ENCODE measurements at places on chromosomes 4 and X.

- H3K27me3 ChIP-seq: no peaks in the 10 kb centered on the region
- H3K36me3 ChIP-seq: no peaks in the 10 kb centered on the region
- H3K4me3 ChIP-seq: no peak overlapping the region
- no peaks in the 10 kb centered on the region for H3K4me1 ChIP-seq
- DNase-seq: no peak
- H3K27ac ChIP-seq: no peak overlapping the region
Observed at GRCh38 chrX:802846-803245, 172.3 kb downstream of the SHOX start.

DNA sequence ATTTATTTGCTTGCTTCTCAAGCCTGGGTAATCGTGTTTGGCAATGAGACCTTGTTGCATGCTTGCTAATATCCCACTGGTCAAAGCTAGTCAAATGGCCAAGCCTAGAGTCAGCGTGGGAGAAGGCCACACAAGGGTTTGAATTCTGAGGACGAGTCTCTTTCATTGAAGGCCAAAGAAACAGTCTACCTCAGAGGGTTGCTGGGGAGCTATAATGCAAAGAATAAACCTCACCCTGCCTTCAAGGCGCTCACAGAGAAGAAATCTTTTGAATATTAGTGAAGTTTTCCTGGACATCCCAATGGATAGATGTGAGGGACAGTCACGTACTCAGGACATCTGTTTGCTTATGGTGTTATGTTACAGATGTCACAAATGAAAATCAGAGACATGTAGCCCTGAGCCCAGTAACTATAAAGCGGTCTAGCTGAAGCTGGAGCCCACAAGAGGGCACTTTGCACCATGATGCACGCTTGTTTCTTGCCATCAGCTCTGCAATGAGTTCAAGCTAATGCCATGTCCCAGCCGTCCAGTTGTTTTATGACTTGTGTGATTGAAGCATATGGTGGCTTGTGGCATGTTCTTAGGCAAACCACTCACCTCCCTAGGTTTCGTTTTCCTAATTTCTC, 1.1 kb upstream of the TLR3 start:
- no peaks in the 10 kb centered on the region for H3K36me3 ChIP-seq
- peak; percentile 71 for DNase-seq
- no peaks in the 10 kb centered on the region for H3K27me3 ChIP-seq
- H3K4me1 ChIP-seq: no peaks in the 10 kb centered on the region
- H3K27ac ChIP-seq: peak overlapping the region; percentile 81

DNA sequence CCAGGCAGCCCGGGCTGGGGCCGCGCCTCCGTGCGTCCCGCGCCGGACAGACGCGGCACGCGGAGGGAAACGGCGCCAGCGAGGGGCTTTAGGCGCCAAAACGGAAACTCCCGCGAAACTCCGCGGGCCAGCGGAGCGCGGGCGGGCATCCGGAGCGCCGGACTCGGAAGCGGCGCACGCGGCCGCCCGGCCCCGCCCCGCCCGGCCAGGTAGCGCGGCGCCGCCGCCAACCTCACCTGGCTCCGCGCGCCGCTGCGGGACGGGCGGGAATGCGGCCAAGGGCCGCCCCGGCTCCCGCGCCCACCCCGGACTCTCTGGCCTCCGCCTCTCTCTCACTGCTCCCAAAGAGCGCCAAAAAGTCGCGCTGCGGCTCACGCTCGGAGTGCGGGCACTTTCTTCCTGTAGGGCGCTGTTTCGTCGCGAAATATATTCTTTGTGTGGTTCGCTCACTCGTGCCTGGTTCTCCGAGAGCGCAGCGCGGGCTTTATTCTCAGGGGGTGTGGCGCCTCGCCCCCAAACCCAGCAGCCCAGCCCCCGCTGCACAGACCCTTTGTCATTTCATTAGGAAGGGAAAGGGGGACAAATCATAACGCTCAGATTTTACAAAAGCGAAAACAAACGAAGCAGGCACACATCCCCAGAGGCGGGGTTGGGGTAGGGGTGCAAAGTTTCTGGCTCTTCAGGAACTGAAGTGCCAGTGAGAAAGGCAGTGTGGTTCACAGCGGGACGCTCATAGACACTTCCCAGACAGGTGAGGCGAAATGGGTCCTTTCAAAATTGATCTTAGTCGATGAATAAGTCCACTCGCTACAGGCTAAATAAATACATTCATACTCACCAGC, 961 bp upstream of the MBNL3 start:
- peak; percentile 51 for DNase-seq

DNA sequence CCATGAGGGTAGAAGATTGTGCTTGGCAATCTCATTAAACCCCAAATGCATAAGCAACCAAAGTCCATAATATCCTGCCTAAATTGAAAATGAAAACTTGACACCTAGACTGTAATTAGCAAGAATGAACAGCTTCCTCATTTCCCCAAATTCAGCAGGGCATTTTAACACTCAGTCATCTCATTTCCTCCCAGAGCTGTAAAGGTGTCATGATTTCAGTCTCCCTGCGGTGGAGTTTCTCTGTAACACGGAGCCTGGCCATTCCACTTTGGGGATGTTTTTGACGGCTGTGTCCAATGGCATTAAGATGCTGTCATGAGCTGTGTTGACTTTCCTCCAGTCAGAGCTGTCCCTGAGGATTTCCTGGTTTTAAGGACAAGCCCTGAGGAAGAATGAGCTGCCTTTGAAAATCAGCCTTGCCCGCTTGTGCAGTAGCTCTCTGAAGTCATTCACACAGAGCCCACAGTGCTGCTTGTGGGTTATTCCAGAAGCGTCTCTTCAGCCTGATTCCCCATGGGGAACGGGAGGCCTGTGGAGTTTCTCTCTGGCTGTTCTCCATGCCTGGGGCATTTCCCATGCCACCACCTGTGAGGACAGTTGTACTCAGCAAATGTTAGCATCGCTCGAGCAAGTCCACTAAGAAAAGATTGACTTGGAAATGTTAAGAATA, 187.0 kb downstream of the MID1 start:
- DNase-seq: no peak
- no peak overlapping the region for H3K4me3 ChIP-seq
- H3K27ac ChIP-seq: no peak overlapping the region

DNA sequence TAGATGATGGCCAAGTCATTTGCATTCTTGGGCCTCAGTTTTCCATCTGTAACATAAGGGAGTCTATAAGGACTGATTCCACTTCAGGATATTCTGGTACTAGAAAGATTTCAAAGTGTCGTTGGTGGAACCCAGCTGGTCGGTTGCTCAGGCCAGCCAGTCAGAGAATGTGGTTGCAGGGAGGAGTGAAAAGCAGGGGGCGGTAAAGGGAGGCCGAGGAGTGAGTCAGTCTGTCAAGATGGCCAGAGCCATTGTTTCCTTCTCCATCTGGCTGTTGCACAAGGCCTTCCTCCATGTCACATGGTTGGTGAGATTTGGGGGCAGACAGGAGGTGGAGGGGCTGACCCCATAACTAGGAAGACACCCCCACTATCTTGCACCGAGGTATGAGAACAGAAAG, 38.2 kb downstream of the STARD8 start:
- H3K4me1 ChIP-seq: peaks cover 24% of the 10 kb centered on the region
- no peaks in the 10 kb centered on the region for H3K36me3 ChIP-seq
- peak overlapping the region; percentile 53 for H3K4me3 ChIP-seq
- DNase-seq: no peak
- H3K27me3 ChIP-seq: no peaks in the 10 kb centered on the region
- H3K27ac ChIP-seq: peak overlapping the region; percentile 78

GRCh38 chr4:41327770-41328169, 71.0 kb downstream of the UCHL1 start:
- H3K4me1 ChIP-seq: peaks cover 6% of the 10 kb centered on the region
- H3K27me3 ChIP-seq: no peaks in the 10 kb centered on the region
- no peak overlapping the region for H3K4me3 ChIP-seq
- no peaks in the 10 kb centered on the region for H3K36me3 ChIP-seq

GRCh38 chr4:137660211-137660610, 127.9 kb upstream of the PCDH18 start:
- H3K36me3 ChIP-seq: no peaks in the 10 kb centered on the region
- DNase-seq: no peak
- H3K27me3 ChIP-seq: no peaks in the 10 kb centered on the region
- H3K4me3 ChIP-seq: no peak overlapping the region
- peaks cover 5% of the 10 kb centered on the region for H3K4me1 ChIP-seq

DNA sequence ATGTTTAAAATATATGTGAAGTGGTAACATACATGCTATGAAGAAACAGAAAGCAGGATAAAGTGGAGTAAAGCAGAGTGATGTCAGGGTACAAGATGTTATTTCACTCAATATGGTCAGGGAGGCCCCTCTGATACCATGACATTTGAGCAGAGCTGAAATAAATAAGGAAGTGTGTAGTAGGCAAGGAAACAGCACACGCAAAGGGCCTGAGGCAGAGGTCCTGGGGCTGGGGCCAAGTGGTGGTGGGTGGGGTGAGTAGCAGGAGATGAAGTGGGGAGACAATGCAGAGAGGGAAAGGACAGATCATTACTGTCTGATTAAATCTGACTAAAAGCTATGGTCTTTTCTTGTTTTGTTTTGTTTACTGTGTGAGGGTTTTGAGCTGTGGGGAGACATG, 61.1 kb downstream of the FAM13A start:
- no peak for DNase-seq
- no peak overlapping the region for H3K27ac ChIP-seq
- H3K4me1 ChIP-seq: no peaks in the 10 kb centered on the region
- H3K36me3 ChIP-seq: no peaks in the 10 kb centered on the region

DNA sequence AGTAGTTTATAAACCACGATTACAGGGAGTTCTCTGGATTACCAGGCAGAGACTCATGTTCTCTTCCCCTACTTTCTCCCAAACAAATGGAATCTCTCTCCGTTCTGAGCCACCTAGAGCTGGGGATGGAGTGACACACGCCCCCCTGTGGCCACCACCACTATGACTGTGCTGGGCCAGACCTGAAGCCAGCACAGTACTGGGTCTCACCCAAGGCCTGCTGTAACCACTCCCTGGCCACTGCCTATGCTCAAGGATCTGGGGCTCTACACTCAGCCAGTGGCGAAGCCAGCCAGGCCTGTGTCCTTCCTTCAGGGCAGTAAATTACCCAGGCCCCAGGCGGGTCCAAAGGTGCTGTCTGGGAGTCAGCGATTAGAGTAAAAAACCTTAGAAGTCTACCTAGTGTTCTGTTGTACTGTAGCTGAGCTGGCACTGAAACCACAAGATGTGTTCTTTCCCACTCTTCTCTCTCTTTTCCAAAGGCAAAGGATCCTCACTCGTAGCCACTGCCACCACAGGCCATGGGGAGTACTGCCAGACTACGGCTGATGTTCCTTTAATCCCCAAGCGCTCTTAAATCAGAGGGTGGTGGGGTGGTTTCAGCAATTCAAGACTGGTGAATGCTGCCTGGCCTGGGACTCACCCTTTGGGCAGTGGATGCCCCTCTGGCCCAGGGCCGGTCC, 412.2 kb upstream of the ARX start:
- H3K27ac ChIP-seq: no peak overlapping the region
- H3K36me3 ChIP-seq: no peaks in the 10 kb centered on the region
- no peaks in the 10 kb centered on the region for H3K27me3 ChIP-seq
- no peaks in the 10 kb centered on the region for H3K4me1 ChIP-seq

GRCh38 chr4:185916231-185916630, 104.2 kb upstream of the SORBS2 start:
- no peaks in the 10 kb centered on the region for H3K27me3 ChIP-seq
- H3K4me3 ChIP-seq: no peak overlapping the region
- no peaks in the 10 kb centered on the region for H3K4me1 ChIP-seq
- DNase-seq: no peak
- H3K27ac ChIP-seq: no peak overlapping the region
- H3K36me3 ChIP-seq: no peaks in the 10 kb centered on the region

DNA sequence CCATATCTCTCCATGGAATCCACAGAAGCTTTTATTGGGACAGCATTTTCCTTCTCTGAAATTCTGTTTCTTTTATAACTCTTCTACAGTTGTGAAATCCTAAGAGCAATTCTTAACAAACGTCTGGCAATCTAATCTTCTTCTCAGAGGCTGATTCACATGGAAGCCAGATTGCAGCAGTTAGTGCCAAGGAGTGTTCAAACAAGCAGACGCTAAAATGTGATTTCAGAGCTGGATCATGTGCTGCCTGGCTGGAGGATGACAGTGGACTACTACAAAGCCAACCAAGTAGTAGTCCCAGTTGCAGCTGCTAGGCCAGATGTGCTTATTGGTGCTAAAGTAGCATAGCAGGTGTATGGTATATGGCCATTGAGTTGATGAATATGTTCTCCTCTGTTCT, 27.7 kb upstream of the GLRB start:
- H3K27ac ChIP-seq: no peak overlapping the region
- H3K4me1 ChIP-seq: no peaks in the 10 kb centered on the region
- H3K4me3 ChIP-seq: no peak overlapping the region
- H3K27me3 ChIP-seq: no peaks in the 10 kb centered on the region
- no peaks in the 10 kb centered on the region for H3K36me3 ChIP-seq

DNA sequence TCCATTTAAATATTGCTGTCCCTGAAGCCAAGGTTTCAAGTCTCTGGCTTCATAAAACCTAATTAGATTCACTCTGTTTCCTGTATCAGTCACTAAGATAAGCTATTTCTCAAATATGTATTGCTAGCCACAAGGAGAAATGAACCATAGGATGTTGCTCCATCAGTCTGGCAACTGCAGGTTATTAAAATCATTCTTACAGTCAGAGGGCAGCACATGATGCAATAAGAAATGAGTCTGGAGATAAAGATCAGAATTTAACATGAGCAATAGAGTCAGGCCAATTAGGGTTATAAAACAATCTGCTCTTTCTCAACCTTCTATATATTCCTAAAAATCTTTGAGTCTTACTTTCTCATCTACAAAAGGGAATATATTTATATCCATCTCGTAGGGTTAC, 7.2 kb downstream of the PRKG2 start:
- H3K27ac ChIP-seq: no peak overlapping the region
- no peaks in the 10 kb centered on the region for H3K36me3 ChIP-seq
- H3K27me3 ChIP-seq: peaks cover under 1% of the 10 kb centered on the region
- H3K4me1 ChIP-seq: no peaks in the 10 kb centered on the region
- no peak for DNase-seq

- no peaks in the 10 kb centered on the region for H3K27me3 ChIP-seq
- DNase-seq: no peak
- no peak overlapping the region for H3K4me3 ChIP-seq
- no peaks in the 10 kb centered on the region for H3K36me3 ChIP-seq
- H3K27ac ChIP-seq: no peak overlapping the region
- no peaks in the 10 kb centered on the region for H3K4me1 ChIP-seq
Observed at GRCh38 chr4:137156054-137156453, 376.2 kb downstream of the PCDH18 start.

- no peak overlapping the region for H3K27ac ChIP-seq
- DNase-seq: no peak
- H3K4me1 ChIP-seq: no peaks in the 10 kb centered on the region
- no peaks in the 10 kb centered on the region for H3K36me3 ChIP-seq
- no peak overlapping the region for H3K4me3 ChIP-seq
- H3K27me3 ChIP-seq: no peaks in the 10 kb centered on the region
Observed at GRCh38 chrX:7214251-7214650, 66.3 kb upstream of the PUDP start.

- H3K27ac ChIP-seq: no peak overlapping the region
- no peak for DNase-seq
- no peak overlapping the region for H3K4me3 ChIP-seq
Observed at GRCh38 chrX:113966791-113967190, 617.1 kb upstream of the HTR2C start.

Measured in lower lobe of right lung (tissue), 2 donors.